Stimulated activated CD4-positive, alpha-beta T cell treated with anti-CD3 and anti-CD28 coated beads, Interleukin-1b, Interleukin-23, amount 100 ng/mL, for 24 hours (primary cell): ENCODE measurements at places on chromosomes 11 and 22.
A peak's percentile ranks its signal among the peaks of the same experiment; 100 is the strongest.

- DNase-seq: no peak
Measured at GRCh38 chr22:45281010-45281409, 3.7 kb upstream of the UPK3A start.

DNA sequence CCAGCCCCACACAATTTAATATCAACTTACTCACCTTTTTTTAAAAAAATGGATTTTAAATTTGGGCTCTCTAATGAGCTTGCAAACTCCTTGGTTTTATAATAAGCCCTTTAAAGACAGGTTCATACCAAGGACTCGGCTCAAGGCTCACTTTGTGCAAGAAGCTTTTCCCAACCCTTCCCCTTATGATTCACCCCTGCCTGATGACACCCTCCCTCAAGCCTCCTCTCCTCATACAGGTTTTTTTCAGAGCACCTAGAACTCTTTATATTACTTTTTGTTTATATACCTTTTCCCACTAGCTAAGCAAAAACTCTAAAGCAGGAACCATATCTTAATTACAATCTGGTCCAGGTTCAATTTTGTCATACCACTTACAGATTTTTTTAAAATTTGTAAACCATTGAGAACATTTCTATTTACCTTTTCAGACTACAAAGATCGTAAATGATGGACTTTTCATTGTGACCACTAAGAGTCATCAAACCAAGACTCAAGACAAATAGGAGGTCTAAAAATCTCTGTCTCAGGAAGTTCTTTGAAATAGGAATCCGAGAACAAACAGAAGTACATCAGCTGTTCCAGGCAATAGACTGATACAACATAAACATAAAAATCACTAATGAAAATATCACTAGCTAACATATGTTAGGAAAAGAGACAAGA is 13.1 kb upstream of the EXPH5 start:
- no peak for DNase-seq

- DNase-seq: peak; percentile 73
Measured at GRCh38 chr11:129750343-129751292, 65.0 kb upstream of the TMEM45B start.

- DNase-seq: no peak
Measured at GRCh38 chr11:123729602-123730001, 11.9 kb downstream of the ZNF202 start.

GRCh38 chr11:78542007-78542406 is 32.7 kb downstream of the NARS2 start:
- DNase-seq: no peak

GRCh38 chr11:132037467-132037862 is 667.0 kb downstream of the NTM start:
- no peak for DNase-seq

DNA sequence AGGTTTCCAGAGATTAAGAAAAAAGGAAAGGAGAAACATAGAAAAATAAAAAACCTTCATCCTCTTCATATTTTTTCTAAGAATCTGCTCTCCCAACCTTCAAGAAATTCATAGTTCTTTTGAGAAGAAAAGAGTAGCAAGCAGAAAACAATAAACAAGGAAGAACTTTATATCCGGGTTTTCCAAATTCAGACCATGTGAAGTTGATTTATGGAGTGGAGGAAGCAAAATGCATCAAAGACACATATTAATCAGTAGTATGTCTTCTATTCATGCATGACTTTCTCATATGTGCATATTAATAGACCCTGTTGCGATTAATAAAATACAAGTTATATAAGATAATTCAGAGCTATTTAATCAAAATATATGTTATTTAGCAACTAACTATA is 20.5 kb upstream of the CTSC start:
- no peak for DNase-seq

DNA sequence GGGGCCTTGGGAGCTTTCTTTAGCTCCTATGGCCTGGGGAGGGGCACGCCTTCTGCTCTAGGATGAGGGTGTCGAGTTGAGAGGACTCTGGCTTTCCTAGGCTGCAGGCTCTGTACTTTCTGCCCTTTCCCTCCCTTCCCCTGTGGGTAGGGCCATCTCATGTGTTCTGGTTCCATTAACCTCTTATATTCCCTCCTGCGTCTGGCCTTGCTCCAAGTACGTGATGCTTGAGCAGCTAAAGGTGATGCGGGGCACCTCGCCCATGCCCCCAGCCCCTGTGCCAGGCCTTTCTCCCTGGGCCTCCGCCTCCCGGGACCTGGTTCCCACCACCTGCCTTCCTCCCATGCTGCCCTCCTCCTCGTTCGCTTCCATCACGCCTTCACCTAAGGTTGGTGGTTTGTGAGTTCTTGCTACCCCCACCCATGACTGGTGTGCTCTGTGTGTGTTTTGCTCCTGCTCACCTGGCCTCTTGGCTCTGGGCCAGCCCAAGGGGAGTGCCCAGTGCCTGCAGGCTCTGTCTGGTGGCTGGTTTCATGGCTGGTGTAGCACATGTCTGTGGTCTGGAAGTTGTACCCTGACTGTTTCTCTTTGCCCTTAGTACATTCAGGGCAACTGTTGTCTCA is 34.1 kb downstream of the PHLDB1 start:
- no peak for DNase-seq

DNA sequence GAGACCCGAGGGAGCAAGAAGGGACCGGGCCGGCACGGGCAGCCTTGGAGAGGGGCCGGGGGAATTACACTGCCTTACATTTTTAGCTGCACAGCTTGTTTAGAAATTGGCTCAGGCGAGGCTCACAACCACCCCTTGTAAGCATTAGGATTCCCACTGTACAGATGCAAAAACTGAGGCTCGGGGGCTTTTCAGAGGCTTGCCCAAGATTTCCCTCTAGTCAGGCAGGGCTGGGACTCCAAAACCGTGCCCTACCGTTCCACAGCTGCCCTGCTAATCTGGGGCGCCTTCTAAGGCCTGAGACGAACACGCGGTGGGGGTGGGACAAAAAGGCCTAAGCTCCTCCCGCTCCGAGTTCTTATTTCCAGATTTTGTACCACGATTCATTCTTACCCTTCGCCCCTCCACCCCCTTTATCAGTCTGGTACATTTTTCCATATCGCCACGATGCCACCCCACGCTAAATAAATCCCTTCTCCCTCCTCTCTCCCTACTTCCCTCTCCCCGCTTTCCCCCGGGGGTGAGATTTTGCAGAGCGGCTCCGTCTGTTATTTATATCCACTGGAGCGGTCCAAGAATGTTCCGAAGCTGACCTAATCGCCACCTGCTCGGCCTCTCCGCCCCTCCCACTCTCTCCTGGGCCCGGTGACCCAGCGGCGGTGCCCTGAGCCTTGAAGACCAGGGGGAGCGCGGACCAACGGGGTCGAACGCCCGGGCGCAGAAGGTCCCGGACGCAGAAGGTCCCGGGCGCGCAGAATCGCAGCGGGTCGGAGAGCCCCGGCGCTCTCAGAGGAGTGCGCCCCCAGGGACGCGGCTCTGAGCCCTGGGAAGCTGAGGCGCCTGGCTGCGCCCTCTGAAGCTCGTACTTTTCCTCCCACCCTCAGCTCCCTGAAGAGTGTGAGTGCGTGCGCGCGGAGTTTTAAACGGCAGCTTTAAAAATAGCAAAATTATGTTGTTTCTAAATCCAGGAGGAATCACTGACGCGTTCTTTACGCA is 764 bp upstream of the PACSIN3 start:
- DNase-seq: no peak

DNA sequence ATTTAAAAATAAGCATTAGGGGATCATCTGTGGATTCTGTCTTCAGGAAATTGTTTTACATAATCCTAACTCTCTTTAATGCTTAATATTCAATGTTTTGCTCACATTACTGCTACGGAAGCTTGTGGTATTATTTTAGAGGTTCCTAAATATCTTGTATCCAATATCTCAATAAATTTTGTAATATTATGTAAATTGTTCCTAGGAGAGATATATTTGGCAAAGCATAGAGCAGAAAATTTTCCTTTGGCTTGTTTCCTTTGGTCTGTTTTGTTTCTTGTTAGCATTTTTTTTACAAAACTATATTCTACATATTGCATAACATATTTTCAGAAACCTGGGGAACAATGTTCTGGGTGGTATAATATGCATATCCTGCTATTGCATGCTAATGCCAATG is 144.8 kb downstream of the GRIA4 start:
- DNase-seq: no peak

- no peak for DNase-seq
Measured at GRCh38 chr11:44784436-44784760, 57.6 kb downstream of the TSPAN18 start.

DNA sequence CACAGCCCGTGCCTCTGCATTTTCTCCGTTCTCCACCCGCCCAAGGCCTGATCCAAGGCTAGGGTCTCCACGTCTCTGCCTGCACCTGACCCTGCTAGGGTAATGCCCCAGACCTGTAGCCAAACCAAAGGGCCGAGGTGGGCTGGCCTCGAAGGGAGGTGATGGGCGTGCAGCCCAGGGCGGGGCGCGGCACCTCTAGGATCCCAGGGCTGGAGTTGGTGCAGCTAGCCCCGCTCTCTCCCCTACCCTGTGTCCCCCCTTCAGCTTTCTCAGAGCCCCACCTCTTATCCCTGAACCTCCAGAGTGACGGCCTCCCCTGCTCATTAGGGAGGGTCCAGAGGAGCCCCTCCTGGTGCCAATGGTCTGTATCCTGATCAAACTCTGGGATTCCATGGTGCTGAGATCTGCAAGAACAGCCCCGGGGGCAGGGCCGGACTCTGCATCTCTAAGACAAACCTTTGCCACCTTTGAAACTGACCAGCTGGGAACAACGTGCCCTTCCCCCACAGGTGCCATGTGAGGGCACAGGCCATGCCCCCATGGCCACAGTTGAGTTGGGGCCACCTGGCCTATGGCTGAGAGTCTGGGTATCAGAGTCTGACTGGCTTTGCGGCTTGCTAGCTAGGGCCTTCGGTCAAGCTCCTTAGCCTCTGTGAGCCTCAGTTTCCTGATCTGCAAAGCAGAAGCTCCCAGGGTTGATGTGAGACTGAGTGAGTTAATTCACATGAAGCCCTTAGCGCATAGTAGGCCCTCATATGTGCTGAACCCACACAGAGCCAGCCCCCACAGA is 23.1 kb upstream of the CBX7 start:
- DNase-seq: no peak

DNA sequence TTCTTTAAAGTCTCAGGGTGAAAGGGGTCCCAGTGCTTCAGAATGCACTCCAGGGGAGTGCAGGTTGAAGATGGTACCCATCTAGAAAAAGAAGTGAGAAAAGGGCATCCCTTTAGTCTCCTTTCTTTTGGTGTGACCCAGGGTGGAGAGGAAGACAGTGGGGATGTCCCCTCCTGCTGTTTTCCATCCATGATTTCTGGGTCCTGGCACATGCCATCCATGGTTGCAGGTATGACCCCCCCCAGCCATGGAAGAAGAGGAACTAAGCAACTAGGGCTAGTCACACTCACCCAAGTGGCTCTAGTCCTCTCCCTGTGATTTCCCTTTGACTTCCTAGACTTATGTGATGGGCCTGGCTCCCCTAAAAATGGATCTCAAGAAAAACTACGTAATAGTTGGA is 15.9 kb upstream of the EI24 start:
- no peak for DNase-seq

GRCh38 chr11:102722821-102723220 is 1.9 kb downstream of the MMP8 start:
- DNase-seq: no peak

DNA sequence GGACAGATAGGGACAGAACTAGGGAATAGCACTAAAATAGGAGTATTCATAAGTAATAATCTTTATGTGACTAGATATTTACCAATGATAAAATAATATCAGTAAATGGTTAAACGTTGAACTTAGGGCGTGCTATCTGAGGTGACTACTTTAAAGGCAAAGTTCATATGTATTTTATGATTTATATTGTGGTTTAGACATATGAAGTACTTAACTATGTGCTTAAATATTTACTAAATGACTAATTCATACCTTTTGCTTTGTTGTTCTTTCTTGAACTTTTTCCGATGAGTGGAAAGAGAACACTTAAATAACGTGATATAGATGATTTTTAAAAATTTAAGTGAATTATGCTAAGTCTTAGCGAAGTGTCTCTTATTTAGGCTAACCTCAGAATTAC is 14.7 kb downstream of the LUZP2 start:
- no peak for DNase-seq
